ENCODE measurements at places on chromosomes 6 and 20.

- no peak for DNase-seq
Observed at GRCh38 chr20:18916886-18917750, 103.5 kb downstream of the SCP2D1 start.

GRCh38 chr6:20205722-20206161 lies 6.5 kb downstream of the MBOAT1 start:
- DNase-seq = no peak

- no peak for DNase-seq
Observed at GRCh38 chr6:169895000-169895759, 143.8 kb downstream of the ERMARD start.

DNA sequence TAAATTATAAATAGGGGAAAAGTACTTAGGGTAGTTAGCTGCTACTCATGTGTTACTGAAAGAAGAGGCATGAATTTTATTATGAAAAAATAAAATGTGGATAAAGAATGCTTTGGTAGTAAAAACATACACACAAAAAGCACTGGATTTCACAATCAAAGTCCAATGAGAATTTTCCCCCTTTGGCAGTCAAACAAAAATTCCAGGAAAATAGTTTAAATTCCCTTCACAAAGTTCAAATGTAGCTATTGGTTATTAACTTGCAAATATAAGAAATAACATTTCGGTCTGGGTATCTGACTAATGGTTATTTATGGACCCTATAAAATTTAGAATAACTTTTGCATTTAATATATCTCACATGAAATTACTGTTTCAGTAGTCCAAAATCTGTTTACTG lies 210.4 kb downstream of the FOXC1 start:
- DNase-seq = no peak

DNA sequence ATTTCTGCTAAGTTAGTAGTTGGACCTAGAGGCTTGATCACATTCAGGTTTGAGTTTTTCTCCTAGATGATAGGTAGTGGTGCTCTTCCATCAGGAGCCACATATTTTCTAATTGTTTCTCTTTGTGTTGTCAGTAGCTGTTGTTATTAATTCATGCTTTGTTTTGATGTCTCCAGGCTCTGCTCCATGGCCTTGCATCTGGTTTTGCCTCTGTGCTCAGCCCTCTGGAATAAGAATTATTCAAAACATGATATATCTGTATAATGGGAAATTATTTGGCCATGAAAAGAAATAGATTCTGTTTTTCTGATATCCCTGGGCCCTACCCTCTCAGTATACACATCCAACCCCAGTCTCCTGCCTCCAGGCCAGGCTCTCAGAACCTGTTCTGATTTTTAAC lies 184.8 kb downstream of the CDC5L start:
- no peak for DNase-seq

DNA sequence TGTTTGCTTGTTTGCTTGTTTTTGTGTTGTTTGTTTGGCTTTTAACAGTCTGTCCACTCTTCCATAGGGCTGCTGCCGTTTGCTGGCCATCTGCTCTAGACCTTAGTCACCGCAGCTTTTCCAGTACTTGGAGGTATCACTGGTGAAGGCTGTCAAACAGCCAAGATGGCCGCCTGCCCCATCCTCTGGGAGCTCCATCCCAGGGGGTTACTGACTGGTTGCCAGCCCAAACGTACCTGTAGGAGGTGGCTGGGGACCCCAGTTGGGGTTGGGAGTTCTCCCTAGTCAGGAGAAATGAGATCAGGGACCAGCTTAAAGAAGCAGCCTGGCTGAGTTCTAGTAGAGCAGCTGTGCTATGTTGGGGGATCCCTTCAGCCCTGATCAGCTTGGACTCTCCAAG lies 418.4 kb downstream of the KHDRBS2 start:
- DNase-seq = no peak

DNA sequence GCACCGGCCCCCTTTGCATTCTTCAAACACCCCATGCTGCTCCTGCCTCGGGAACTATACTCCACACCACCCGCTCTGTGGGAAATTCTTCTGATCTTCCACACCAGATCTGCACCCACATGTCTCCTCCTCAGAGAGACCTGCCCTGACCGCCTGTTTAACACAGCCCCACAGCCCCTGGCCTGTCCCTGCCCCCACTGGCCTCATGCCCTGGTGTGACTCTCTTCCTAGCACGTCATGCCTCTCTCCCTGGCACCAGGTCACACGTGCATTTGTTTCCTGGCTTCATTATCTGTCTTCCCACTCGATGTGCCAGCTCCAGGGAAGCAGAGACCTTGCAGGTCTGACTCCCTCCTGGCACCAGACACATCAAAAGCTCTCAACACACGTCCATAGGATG lies 79.6 kb downstream of the ANKRD60 start:
- DNase-seq = no peak

- no peak for DNase-seq
Observed at GRCh38 chr20:41306061-41306727, 11.3 kb downstream of the ZHX3 start.

DNA sequence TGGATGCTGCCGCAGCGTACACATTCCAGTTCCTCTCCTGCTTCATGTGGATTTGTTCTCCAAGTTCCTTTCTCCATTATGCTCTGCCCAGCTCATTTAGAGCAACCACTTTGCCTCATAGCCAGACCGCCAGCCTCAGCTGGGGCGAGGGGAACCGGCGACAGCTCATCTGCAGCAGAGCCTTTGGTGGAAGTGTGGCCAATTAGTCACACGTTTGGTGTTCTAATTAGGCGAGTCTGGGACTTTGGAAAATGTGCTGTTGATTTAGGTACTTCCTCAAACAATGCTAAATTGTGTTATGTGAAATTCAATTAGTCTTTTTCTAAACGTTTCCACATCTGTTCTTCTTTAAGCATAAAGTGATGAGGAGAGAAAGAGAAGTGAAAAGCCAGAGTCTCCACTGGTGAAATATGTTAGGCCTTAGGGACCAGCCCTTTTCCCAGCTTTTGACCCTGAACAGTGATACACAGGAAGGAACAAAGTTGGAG lies 217.9 kb downstream of the TBX18 start:
- DNase-seq = no peak
